ENCODE measurements at places on chromosomes 7 and 10.
A peak's percentile ranks its signal among the peaks of the same experiment; 100 is the strongest.

GRCh38 chr10:24091256-24091655, 117.7 kb upstream of the KIAA1217 start:
- DNase-seq = no peak

GRCh38 chr7:96167424-96167823, 154.5 kb downstream of the SLC25A13 start:
- DNase-seq = no peak

- DNase-seq = no peak
Measured at GRCh38 chr10:60101821-60102220, 195.5 kb upstream of the CCDC6 start.

- no peak for DNase-seq
Measured at GRCh38 chr10:44467900-44468299, 83.0 kb upstream of the CXCL12 start.

- DNase-seq = no peak
Measured at GRCh38 chr10:24574161-24574560, 149.5 kb downstream of the ARHGAP21 start.

DNA sequence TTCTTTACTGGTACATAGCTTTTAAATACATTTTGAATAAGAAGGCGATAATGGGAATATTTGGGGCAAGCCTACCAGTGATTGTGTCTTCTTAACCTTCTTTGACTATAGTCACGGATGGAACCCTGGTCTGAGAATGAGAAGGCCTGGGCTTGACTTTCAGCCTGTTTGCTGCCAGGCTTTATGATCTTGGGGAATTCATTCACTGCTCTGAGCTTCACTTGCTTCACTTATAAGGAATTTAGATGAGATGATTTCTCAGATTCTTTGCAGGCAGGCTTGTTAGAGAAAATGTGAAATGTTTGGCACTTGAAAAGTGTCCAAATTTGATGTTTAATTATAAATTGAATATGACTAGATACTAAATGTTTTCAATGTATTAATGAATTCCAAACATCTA, 42.5 kb downstream of the NUP205 start:
- no peak for DNase-seq

DNA sequence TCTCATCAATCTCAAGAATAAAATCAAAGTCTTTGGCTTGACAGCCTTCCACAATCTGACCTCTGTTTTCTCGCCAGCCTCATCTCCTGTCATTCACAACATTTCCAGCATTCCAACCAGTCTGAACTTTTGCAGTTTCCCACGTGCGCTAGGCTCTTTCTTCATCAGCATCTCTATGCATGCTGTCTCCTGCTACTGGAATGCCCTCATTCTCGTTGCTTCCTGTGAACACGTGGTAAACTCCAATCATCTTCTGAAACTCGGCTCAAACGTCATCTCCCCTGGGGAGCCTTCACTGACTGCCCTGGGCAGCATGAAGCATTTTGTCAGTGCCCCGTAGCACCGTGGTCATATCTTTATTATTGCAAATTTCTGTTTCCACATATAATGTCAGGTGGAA, 12.2 kb upstream of the RSBN1L start:
- no peak for DNase-seq

DNA sequence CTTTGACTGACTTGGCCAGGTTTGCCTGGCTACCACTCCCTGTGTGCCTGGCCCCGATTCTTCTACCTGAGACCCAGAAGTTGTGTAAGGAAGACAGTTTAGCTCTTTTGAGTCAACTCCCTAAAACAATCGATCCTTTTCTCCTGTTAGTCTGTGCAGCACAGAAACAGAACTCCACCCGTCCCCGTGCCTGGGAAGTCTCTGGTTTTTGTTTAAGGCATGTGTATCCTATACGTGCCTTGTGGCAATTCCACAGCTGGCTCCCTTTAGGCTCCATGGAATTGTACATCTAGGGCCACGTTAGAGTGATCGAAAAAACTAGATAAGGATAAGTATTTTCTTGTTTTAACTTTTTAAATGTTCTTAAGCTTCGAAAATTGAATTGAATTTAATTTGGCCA, 131.6 kb downstream of the BICC1 start:
- no peak for DNase-seq

- peak; percentile 48 for DNase-seq
Measured at GRCh38 chr7:18262058-18262457, 233.5 kb upstream of the HDAC9 start.

- peak; percentile 45 for DNase-seq
Measured at GRCh38 chr7:100373261-100373831, at the start of gene PILRA. Gene PILRA, plus strand, starts transcription at chr7:100373487. Its CDS starts 170 bp downstream, at chr7:100373657.

DNA sequence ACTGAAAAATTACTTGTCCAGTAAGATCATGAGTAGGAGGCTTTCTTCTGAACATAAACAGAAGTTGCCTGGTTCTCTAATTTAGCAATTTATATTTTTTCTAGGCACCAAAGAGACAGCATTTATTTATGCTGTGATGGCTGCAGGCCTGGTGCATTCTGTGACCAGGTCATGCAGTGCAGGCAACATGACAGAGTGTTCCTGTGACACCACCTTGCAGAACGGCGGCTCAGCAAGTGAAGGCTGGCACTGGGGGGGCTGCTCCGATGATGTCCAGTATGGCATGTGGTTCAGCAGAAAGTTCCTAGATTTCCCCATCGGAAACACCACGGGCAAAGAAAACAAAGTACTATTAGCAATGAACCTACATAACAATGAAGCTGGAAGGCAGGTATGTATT, 2.8 kb downstream of the WNT16 start:
- DNase-seq = no peak

GRCh38 chr10:5466451-5467206, 32.7 kb downstream of the CALML5 start:
- DNase-seq = peak; percentile 50

DNA sequence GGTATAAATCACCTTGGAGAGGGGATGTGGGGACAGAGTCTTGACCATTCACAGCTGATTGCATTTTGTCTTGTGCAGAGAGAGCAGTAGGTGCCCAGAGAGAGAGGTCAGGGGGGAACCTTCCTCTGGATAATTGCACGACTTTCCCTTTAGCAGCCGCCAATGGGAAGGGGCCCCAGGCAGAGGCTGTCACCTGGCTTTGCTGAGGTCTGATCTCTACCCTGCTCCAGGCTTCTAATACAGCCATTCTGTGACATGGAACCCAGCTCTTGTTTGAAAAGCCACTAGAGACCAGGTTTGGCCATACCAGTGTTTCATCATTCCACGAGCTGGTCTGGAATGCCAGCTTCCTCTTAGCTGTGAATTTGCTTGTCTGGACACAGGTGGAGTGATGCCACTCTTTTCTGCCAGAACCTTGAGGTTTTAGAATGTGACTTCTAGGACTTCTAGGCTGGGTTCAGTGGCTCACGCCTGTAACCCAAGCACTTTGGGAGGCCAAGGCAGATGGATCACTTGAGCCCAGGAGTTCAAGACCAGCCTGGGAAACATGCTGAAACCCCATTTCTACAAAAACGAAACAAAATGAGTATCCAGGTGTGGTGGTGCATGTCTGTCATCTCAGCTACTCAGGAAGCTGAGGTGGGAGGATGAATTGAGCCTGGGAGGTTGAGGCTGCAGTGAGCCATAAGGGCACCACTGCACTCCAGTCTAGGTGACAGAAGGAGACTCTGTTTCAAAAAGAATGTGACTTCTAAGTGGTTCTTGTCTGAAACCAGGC, 159.9 kb downstream of the CAMK1D start:
- DNase-seq = no peak

DNA sequence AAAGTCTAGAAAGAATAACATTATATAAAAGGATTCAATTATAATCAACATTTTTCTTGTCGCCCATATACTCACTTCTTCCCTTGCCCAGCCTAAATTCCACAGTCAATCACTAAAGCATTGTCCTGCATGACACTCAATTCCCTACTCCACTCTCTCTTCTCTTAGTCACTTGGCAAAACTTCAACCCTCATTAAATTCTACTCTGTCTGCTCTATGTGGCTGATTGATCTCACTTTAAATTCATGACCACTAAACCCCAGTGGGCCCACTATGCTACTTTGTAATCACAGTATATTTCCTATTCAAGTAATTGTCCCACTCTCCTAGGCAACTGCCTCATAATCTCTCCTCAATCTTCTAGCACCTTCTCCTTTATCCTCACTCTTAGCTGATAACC, 54.1 kb downstream of the MTERF1 start:
- no peak for DNase-seq

DNA sequence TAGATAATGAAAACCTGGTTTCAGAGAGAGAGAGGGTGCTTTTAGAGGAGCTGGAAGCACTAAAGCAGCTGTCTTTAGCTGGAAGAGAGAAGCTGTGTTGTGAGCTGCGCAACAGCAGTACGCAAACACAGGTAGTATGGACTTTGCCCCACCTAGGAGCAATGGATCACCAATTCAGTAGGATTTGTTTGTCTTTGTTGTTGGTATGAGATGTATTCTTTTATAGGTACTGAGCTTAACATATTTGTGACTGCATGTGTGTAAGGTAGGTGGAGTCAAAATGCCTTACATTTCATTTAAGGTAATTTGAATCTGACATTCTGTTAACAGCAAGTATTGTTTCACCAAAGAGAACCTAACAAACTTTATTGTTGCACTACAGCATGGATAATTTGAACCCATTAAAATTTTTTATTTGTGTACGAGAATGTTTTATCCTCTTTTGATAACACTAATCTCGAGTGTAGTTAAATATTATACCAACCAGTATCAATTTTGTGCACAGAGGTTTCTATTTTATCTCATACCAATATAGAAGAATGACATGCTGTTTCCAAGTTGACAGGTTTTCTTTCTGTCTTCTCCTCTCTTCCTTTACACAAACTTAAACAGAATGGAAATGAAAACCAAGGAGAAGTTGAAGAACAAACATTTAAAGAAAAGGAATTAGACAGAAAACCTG, 92.1 kb downstream of the CYP51A1 start:
- DNase-seq = no peak

- DNase-seq = no peak
Measured at GRCh38 chr10:105070249-105070648, 429.2 kb downstream of the SORCS3 start.

DNA sequence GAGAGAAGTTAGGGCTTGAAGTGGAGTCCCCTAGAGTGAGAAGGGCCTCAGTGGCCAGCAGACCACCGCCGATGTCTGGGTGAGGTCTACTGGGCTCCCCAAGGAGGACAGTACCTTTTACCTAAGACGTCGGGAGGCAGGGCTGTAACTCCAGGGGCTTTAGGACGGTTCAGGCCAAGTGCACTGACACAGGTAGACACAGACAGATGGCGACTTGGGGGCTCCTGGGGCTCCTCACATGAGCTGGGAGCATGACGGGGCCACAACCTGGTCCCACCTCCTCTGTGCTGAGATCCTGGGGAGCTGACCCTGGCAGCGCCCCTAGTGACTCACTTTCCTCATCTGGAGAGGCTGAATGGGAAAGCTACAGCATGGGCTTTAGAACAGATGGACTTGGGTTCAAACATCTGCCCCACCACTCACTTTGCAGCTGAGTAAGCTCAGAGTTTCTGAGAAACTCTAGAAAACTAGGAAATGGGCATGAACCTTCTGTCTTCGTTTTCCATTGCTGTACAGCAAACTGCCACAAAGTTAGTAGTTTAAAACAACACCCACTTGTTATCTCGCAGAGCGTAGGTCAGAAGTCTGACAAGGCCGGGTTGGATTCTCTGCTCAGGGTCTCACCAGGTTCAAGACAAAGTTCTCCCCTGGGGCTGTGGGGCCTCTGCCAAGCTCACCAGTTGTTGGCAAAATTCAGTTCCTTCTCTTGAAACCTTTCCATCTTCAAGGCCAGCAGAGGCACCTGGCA, 4.7 kb upstream of the COMTD1 start:
- no peak for DNase-seq

DNA sequence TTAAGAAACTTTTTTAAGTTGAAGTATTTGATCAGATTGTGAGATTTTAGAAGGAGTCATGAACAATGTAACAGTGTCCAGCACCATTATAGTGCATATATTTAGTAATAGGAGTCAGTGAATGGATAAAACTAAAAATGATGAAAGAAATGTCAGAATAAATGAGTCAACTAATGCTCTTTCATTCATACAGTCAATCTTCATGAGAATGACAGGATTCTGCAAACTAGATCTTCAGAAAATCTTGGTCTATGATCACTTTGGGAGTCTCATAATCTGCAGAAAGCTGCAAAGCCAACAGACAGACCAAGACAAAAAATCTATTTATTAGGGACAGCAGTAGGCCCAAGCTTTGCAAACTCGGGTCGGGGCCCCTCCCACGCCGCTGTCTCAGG, 710 bp downstream of the RNLS start:
- peak; percentile 3 for DNase-seq

DNA sequence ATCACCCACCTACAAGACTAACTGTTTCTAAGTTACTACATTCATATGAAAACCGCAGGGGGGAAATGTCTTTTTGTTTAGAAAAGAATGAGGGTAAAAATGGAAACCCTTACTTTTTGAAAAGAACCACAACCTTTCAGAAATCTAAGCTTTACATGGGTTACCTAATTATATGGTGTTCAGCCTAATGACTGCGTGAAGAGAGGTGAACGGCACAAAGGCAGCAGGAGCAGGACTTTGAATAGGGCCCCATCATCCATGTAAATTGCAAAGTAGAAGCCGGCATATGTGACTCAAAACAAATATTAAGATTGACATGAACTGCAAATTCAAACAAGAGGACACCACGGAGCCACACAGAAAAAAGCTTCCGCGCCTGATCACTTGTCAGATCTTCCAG, 25.1 kb downstream of the NEBL start:
- no peak for DNase-seq

GRCh38 chr10:91590904-91591796, 41.7 kb downstream of the PPP1R3C start:
- no peak for DNase-seq

GRCh38 chr10:77498829-77499228, 138.8 kb downstream of the KCNMA1 start:
- no peak for DNase-seq

GRCh38 chr10:71479831-71480230, 83.1 kb downstream of the CDH23 start:
- no peak for DNase-seq

DNA sequence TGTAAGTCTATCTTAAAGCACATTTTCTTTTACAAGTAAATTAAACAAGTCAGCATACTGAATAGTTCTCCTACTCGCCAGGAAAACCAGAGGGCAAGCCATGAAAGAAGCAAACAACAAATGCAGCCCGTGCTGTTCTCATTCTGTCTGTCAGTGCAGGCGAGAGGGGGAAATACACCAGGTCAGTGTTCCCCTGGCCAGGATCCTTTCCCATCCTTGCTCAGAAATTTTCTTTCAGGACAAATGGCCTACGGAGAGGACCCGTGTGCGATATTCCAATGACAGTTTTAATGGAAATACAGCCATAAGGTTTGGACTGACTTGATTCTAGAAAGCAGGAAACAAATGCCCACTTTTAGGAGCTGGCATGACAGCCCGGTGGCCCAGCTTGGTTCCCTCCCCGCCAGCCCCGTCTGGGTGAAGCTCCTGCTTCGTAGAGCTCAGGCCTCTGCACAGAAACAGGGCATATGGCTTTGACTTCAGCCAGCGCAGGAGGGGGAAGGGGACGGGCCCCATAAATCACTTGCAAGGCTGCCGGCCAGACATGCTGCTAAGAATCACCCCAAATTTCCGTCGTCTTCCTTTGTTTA, 67.8 kb downstream of the FRMD4A start:
- no peak for DNase-seq

DNA sequence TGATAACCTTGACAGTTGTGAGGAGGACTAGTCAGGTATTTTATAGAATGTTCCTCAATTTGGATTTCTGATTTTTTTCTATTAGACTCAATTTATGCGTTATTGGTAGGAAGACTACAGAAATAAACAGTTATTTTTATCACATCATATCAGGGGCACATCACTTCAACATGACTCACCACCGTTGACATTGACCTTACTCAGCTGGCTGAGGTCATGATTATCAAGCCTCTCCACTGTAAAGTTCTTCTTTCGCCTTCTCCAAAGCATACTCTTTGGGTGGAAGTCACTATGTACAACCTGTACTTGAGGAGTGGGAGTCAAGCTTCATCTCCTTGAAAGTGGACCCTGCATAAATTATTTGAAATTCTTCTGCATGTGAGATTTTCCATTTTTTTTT, 194.3 kb upstream of the IGFBP3 start:
- DNase-seq = no peak
